ENCODE measurements at places on chromosomes 7 and 10.

GRCh38 chr10:58372607-58373441 is 12.4 kb upstream of the TFAM start:
- H3K27ac ChIP-seq = no peak overlapping the region
- H3K27me3 ChIP-seq = no peaks in the 10 kb centered on the region
- H3K36me3 ChIP-seq = no peaks in the 10 kb centered on the region
- no peaks in the 10 kb centered on the region for H3K4me1 ChIP-seq
- DNase-seq = no peak
- no peak overlapping the region for H3K4me3 ChIP-seq

DNA sequence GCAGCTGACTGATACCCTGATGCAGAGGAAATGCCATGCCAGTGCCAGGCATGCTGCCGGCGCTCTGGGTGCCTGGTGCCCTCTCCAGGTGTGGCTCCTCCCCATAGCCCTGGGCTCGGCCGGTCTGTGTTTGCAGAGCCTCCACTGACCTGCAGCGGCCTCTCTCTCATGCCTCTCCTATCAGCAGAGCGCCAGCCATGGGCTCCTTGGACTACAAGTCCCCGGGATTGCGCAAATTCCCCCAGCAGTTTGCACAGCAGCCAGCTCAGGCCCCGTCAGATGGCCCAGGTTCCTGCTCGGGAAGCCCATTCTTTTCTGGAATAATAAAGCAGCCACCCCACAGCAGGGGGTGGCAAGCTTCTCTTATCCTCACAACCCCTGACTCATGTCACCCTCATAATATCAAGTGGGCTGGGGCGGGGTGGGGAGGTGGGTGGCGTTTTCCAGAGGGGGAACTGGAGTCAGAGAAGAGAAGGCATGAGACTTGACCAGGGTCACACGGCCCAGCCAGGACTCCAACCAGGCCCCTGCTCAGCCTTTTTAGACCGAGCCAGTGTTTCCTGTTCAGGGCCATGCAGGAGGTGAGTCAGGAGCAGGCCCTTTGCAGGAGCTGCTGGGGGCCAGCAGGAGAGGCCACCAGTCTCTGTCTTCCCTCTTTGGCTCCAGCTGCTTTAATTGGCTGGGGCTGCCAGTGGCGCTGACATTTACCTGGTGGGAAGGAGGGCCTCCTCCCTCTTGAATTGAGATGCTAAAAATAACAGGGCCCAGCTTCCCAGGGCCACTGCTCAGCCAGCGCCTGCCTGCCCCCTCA is 58.6 kb downstream of the ZMIZ1 start:
- H3K4me3 ChIP-seq = no peak overlapping the region
- peaks cover 39% of the 10 kb centered on the region for H3K4me1 ChIP-seq
- no peaks in the 10 kb centered on the region for H3K27me3 ChIP-seq
- no peak overlapping the region for H3K27ac ChIP-seq

DNA sequence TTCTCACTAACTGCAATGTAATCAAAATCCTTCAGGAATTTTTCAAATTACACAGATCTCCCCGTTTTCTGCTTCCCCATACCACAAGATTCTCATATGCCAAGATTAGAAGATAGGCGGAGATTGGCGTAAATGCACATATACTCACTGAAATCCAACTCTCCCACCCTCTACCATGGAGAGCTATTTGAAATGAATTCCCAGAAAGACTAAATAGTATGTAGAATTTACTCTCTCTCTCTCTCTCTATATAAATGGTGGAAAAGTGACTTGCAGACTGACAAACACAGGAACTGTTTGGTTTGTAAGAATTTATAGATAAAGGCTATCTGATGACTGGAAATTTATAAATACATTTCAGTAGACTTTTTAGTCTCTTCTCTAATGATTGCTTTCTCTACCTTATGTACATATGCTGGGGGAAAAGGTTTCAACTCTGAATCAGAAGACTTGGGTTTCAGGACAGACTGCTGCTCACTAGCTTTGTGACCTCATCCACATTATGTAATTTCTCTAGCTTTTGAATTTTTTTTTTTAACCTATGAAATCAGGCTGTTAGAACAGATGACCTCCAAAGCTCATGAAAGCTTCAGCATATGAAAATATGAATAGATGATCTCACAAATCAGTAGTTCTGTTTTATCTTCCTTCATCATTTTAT is 67.8 kb upstream of the CSTF2T start:
- H3K27me3 ChIP-seq = no peaks in the 10 kb centered on the region
- no peak overlapping the region for H3K27ac ChIP-seq
- DNase-seq = no peak
- H3K4me3 ChIP-seq = no peak overlapping the region
- H3K36me3 ChIP-seq = no peaks in the 10 kb centered on the region
- no peaks in the 10 kb centered on the region for H3K4me1 ChIP-seq

DNA sequence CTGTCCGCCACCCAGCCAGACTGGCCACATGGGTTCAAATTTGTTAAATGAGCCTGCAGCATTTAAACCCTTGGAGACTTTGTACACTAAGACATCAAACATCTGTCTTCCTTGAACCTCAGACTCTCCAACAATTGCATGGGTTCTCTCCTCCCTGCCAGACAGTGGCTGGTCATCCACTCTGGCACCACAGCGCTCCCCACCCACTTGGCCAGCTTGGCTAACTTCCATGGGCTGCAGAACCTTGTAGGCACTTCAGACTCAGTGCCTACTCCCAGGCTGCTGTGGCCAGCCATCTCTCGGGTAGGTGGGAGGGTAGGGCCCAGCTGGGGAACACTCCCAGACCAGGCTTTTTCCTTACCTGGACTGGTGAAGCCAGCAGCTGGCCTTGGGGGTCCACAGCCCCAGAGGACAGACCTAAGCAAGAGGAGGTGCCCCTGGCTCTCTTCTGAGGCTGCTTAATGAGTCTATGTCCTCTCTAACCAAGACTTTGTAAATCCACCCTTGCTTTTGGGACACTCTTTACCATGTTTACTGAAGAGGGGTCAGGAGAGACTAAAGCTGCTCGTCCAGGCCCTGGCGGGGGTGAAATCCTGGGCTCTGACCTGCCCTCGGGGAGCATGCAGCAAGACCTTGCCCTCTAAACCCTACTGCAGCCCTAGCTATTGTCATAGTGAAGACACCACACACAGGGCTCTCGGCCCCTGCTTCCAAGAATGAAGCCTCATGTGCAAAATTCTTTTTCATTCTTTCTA is 82.7 kb downstream of the ARHGAP22 start:
- no peak overlapping the region for H3K4me3 ChIP-seq
- H3K4me1 ChIP-seq = peaks cover 28% of the 10 kb centered on the region
- peaks cover 10% of the 10 kb centered on the region for H3K36me3 ChIP-seq

DNA sequence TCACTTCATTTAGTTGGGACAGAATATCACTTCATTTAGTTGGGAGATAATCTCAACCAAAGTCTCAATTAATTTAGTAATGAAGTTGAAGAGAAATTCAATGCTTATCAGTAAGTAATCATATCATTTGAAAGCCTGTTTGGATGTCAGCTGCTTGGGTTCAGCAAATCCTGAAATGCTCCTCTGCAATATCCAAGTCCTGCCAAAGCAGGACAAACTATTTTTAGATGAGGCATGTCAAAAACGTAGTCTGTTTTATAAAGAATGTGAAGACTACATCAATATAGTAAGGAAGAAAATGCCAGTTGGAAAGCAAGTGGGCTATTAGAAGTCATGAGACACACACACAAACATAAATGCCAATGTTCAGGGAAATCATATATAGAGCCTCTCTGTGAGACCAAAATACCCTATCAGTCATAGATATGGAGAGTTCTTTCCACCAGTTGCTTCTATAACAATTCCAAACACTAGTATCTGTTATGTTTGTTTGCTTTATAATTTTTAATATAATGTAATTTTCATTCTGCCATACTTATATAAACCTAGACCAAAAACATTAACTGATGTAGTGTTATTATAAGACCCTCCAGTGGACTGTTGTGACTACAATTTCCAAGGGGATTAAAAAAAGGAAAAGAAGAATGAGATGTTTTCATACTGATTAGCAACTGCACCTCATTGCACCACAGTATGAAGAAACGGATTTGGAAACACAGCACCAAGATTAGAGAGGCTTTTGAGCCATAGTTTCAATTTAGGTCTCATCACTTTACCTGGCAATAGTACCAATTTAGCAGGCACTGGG is 160.7 kb downstream of the LRRTM3 start:
- H3K27me3 ChIP-seq = no peaks in the 10 kb centered on the region
- H3K27ac ChIP-seq = no peak overlapping the region

- no peak overlapping the region for H3K4me3 ChIP-seq
- no peak for DNase-seq
- no peaks in the 10 kb centered on the region for H3K36me3 ChIP-seq
- H3K27me3 ChIP-seq = peaks cover 21% of the 10 kb centered on the region
Measured at GRCh38 chr7:29197916-29198315, 3.3 kb downstream of the CHN2 start.

DNA sequence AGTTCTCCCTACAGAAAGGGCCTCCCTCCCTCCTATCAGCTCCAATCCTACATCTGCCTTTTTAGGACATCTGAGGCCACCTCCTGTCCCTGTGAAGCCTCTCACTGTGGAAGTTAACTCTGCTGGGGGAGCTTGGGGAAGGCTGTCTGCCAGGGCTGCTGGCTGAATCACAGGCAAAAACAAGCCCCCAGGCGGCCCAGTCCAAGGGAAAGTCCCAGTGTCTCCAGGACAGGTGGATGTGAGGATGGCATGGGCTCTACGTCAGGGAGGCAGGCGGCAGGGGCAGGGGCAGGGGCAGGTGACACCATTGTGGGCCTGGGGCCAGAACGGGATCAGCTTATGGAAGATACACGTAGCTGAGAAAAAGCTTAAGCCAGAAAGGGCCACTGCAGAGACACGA is 240.2 kb downstream of the MAD1L1 start:
- DNase-seq = no peak
- H3K27me3 ChIP-seq = no peaks in the 10 kb centered on the region
- no peak overlapping the region for H3K27ac ChIP-seq
- H3K36me3 ChIP-seq = peaks cover 1% of the 10 kb centered on the region

GRCh38 chr10:32166365-32166764 is 110.1 kb upstream of the KIF5B start:
- no peaks in the 10 kb centered on the region for H3K27me3 ChIP-seq
- no peak overlapping the region for H3K27ac ChIP-seq
- peaks cover 4% of the 10 kb centered on the region for H3K4me1 ChIP-seq
- no peak overlapping the region for H3K4me3 ChIP-seq
- no peak for DNase-seq
- no peaks in the 10 kb centered on the region for H3K36me3 ChIP-seq

DNA sequence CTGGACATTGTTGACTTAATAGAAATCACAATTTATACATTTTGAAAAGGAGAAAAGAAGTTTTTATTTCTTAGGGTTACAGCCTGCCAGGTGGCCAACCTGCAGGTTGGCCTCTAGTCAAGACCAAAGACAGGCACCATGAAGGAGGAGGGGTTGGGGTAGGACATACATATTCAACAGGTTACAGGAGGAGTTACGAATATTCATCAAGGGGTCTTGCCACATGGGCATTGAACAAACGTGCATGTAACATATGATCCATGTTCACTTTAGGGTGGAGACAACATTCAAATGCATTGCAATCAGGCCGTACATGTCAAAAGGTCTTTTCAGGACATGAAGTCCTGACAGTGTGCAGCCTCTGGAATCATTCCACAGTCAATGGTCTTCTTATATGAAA is 246.2 kb upstream of the AKR1E2 start:
- no peaks in the 10 kb centered on the region for H3K4me1 ChIP-seq
- H3K27ac ChIP-seq = no peak overlapping the region
- DNase-seq = no peak
- no peaks in the 10 kb centered on the region for H3K27me3 ChIP-seq

DNA sequence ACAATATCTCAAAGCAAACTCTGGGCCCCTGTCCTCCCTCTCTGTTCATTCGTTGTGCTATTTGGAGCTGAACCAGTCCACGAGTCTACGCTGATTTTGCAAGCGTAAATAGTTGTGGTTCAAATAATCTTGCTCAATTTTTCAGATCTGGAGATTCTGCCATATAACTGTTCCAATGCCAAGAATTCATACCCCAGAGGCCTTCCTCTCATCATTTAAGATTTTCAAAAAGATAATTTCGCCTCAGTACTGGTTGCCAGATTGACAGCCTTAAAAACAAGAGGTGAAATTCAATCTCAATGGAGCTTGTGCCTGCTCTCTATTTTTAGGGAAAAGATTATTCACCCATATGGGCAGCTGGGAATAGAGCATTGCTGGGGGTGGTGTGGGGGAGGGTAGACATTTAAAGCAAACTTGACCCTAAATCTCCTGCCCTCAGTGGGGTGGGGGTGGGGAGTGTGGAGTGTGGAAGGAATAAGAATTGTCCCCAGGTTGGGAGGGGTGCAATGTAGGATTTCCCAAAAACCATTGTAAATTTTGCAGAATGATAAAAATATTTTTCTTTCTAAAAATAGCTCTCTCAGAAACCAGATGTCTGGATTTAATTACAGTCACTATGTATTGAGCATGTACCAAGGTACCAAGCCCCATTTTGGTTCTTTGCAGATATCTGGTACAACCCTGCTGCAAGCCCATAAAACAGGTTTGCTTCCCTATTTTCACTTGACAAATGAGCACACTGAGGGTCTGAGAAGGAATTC is 104.7 kb upstream of the EEPD1 start:
- DNase-seq = peak; percentile 90
- no peak overlapping the region for H3K4me3 ChIP-seq
- peaks cover 18% of the 10 kb centered on the region for H3K4me1 ChIP-seq
- peak overlapping the region; percentile 66 for H3K27ac ChIP-seq
- H3K36me3 ChIP-seq = no peaks in the 10 kb centered on the region

- no peaks in the 10 kb centered on the region for H3K4me1 ChIP-seq
- no peaks in the 10 kb centered on the region for H3K36me3 ChIP-seq
Measured at GRCh38 chr7:77975672-77976480, 177.3 kb downstream of the PHTF2 start.

- H3K27me3 ChIP-seq = no peaks in the 10 kb centered on the region
- H3K4me1 ChIP-seq = no peaks in the 10 kb centered on the region
- H3K36me3 ChIP-seq = no peaks in the 10 kb centered on the region
- H3K27ac ChIP-seq = no peak overlapping the region
Measured at GRCh38 chr10:6617309-6618076, 37.4 kb upstream of the PRKCQ start.

DNA sequence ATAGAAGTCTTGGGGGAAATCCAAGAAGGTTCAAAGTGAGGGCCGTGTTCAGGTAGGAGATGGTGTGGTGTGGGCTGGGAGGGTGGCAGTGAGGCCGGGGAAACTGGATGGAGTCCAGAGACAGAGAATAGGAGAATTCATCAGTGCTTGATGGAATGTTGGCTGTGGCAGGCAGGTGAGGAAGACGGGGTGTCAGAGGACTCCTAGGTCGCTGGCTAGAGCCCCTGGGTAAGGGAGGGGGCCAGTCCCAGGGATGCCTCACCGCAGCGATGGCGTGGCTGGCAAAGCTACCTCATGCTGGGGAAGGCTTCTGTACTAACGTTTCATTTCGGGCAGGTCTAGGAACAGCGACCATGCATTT is 373.0 kb downstream of the RPS24 start:
- no peak for DNase-seq
- H3K27me3 ChIP-seq = peaks cover 21% of the 10 kb centered on the region
- no peaks in the 10 kb centered on the region for H3K4me1 ChIP-seq
- no peak overlapping the region for H3K4me3 ChIP-seq
- no peaks in the 10 kb centered on the region for H3K36me3 ChIP-seq

- DNase-seq = no peak
- no peaks in the 10 kb centered on the region for H3K36me3 ChIP-seq
- no peak overlapping the region for H3K4me3 ChIP-seq
- peaks cover 20% of the 10 kb centered on the region for H3K4me1 ChIP-seq
- peak overlapping the region; percentile 45 for H3K27ac ChIP-seq
Measured at GRCh38 chr7:106485919-106486318, 175.0 kb downstream of the CCDC71L start.

All from fibroblast of lung (primary cell).